ENCODE measurements at places on chromosomes 11 and 22. TPM values are rescaled to one million over a fixed set of nuclear protein-coding genes. Genes with fewer than 3 reads are reported as not detected.

- no peak overlapping the region for H3K4me3 ChIP-seq
- H3K4me1 ChIP-seq, result no peaks in the 10 kb centered on the region
- no peak overlapping the region for H3K27ac ChIP-seq
- H3K27me3 ChIP-seq, result no peaks in the 10 kb centered on the region
- no peaks in the 10 kb centered on the region for H3K36me3 ChIP-seq
Measured at GRCh38 chr11:7072401-7073028, 16.3 kb upstream of the RBMXL2 start.

GRCh38 chr22:28911777-28912669 is 28.7 kb downstream of the ZNRF3 start:
- no peak overlapping the region for H3K4me3 ChIP-seq
- H3K27ac ChIP-seq, result no peak overlapping the region
- no peaks in the 10 kb centered on the region for H3K36me3 ChIP-seq
- H3K27me3 ChIP-seq, result no peaks in the 10 kb centered on the region

DNA sequence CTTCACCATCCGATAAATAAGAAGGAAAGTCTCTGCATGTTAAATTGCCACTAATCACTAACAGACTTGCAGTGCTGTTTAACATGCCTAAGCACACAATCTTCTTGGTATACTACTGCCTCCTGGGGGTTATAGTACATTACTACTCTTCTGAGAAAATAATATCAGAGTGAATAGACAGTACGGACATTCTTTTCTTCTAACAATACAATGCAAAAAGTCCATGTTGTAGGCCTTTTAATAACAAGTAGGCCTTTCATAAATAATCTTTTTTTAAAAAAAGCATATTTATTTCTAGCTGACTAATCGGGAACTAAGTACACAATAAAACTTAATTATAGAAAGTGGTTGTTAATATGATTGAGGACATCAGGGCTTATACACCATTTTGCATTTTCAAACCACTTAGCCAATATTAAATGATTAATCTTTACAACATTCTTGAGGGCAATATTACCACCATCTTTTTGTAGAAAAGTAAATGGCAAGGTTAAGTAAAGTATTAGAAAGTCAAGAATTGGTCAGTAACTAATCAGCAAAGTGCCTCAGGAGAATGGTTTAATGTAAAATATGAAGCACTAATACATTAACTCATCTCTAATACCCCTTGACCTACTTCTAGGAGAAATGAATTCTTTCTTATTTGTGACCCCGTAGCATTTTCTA is 84.7 kb downstream of the TTC28 start:
- no peak overlapping the region for H3K27ac ChIP-seq
- no peak overlapping the region for H3K4me3 ChIP-seq
- no peaks in the 10 kb centered on the region for H3K36me3 ChIP-seq

DNA sequence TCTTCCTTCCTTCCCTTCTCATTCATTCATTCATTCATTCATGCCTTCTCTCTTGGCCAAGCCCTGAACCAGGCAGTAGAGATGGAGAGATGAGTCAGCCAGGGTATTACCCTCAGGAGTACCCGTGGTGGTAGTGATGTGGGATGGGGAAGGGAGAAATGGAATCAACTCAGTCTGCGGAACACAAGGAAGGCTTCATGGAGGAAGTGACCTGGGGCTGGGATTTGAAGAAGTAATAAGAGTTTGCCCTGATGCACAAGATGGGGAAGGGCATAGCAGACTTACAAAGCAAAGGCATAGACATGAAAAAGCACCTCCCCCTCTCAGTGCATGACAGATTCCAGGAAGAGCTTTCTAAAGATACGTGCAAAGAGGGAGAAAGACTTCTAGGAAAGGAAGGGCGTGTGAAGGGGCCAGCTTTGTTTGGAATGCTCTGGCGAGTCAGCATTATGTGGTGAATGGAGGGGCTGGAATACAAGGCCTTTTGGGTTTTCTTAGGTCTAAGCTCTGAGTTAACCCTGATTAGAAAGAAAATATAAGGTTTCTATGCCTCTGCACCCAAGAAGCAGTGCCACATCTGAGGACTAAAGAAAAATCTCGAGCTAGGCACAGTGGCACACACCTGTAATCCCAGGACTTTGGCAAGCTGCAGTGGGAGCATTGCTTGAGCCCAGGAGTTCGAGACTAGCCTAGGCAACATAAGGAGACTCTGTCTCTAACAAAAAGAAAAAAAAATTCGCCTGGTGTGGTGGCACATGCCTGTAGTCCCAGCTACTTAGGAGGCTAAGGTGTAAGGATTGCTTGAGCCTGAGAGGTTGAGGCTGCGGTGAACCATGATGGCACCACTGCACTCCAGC is 36.4 kb upstream of the ACER3 start:
- no peak overlapping the region for H3K27ac ChIP-seq
- H3K27me3 ChIP-seq, result no peaks in the 10 kb centered on the region
- peak; percentile 25 for DNase-seq

- no peak overlapping the region for H3K4me3 ChIP-seq
- H3K36me3 ChIP-seq, result peaks cover 15% of the 10 kb centered on the region
- no peak overlapping the region for H3K27ac ChIP-seq
- H3K27me3 ChIP-seq, result no peaks in the 10 kb centered on the region
- DNase-seq, result no peak
Measured at GRCh38 chr22:38864361-38865191, 7.4 kb downstream of the CBX6 start.

- no peaks in the 10 kb centered on the region for H3K4me1 ChIP-seq
- H3K27ac ChIP-seq, result no peak overlapping the region
- DNase-seq, result no peak
Measured at GRCh38 chr11:6746626-6747025, 25.1 kb downstream of the OR2AG2 start.

- H3K27me3 ChIP-seq, result peaks cover 15% of the 10 kb centered on the region
- H3K27ac ChIP-seq, result no peak overlapping the region
- H3K4me1 ChIP-seq, result no peaks in the 10 kb centered on the region
Measured at GRCh38 chr11:64489831-64490441, 101.1 kb upstream of the SLC22A12 start.

MS4A6A gene
- not detected for total RNA-seq

SMC1B gene
- not detected for total RNA-seq

All from fibroblast of lung (primary cell).